ENCODE measurements at places on chromosomes 5 and 9.

- DNase-seq, result no peak
Observed at GRCh38 chr5:21826884-21827283, 1026.3 kb downstream of the CDH12 start.

DNA sequence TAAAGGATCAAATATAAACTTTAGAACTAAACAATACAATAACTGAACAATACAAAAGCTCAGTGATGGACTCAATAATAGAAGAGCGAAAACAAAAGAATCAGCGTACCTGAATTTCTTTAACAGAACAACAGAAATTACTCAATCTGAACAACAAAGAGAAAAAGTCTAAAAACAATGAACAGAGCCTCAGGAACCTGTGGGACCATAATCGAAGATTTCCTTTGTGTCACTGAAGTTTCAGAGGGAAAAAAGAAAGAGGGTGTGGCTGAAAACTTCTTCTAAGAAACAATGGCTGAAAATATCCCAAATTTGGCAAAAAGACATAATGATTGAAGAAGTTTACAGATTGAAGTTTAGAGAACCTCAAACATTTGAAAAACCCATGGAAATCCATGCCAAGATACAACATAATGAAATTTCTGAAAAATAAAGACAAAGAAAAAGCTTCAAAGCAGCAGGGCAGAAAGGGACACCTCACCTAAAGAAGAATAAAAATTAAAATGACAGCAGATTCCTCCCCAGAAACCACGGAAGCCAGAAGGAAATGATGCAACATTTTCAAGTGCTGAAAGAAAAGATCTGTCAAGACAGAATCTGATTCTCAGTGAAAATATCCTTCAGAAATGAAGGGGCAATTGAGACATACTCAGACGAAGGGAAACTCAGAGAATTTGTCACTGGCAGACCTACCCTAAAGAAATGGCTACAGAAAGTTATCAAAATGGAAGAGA lies 288.8 kb downstream of the ARL15 start:
- no peak for DNase-seq

DNA sequence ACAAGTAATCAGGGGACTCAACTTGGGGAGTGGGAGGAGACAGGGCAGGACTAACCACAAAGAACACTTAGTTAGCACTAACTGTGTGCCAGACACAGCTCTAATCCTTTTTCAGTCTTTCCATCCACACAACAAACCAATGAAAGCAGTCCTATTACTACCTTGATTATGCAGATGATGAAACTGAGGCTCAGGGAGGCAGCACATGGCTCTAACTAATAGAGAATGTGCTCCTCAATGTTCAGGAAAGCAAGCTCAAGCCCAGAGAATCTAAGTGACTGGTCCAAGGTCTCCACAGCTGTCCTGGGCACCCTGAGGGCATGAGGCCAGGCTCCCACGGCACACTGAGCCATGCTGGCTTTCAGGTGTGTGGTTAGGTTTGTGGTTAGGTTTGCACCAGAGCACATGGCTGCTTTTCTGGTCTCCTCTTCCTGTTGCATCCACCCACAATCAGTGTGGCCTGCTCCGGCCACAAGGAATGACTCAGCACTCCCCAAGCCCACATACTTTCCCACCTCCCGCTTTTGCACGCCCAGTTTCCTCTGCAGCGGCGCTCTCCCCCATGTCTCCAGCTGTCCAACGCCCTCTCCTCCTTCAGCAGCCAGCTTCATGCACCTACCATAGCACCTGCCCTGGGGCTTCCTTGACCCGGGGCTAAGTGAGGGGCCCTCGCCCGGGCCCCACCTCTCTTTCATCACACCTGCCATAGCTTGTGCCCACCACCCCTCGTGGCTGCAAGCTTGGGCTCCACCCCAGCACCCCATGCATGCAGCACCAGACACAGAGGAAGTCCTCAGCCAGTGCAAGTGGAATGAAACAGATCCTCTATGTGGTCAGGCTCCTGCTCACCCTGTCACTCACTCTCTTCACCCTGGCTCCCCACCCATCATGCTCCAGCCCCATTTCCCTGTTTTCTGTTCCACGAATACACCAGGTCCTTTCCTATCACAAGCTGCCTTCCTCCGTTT lies 133.1 kb downstream of the GABBR2 start:
- no peak for DNase-seq

DNA sequence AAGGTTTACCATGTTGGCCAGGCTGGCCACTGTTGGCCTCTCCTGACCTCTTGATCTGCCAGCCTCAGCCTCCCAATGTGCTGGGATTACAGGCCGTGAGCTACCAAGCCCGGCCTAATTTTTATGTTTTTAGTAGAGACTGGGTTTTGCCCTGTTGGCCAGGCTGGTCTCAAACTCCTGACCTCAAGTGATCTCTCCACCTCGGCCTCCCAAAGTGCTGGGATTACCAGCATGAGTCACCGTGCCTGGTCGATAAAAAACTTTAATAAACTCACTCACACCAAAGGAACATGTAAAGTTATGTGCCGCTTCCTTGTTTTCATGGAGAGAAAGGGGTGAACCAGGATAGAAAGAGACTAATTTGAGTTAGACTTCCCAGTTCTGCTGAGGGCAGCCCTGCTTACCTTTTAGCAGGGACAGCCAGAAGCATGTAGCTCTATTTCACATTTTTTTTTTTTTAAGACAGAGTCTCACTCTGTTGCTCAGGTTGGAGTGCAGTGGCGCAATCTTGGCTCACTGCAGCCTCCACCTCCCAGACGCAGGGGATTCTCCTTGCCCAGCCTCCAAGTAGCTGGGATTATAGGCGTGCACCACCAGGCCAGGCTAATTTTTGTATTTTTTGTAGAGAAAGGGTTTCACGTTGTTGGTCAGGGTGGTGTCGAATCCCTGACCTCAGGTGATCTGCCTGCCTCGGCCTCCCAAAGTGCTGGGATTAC lies 11.4 kb upstream of the HAUS6 start:
- no peak for DNase-seq

- no peak for DNase-seq
Observed at GRCh38 chr9:3224931-3225330, 300.9 kb downstream of the RFX3 start.
